ENCODE measurements at places on chromosomes 1 and 21. TPM values are rescaled to one million over a fixed set of nuclear protein-coding genes. Genes with fewer than 3 reads are reported as not detected.

- DNase-seq: no peak
Observed at GRCh38 chr1:183937611-183938010, 99.9 kb downstream of the COLGALT2 start.

GRCh38 chr1:59718989-59719360 lies 95.8 kb upstream of the HOOK1 start:
- DNase-seq: no peak

DNA sequence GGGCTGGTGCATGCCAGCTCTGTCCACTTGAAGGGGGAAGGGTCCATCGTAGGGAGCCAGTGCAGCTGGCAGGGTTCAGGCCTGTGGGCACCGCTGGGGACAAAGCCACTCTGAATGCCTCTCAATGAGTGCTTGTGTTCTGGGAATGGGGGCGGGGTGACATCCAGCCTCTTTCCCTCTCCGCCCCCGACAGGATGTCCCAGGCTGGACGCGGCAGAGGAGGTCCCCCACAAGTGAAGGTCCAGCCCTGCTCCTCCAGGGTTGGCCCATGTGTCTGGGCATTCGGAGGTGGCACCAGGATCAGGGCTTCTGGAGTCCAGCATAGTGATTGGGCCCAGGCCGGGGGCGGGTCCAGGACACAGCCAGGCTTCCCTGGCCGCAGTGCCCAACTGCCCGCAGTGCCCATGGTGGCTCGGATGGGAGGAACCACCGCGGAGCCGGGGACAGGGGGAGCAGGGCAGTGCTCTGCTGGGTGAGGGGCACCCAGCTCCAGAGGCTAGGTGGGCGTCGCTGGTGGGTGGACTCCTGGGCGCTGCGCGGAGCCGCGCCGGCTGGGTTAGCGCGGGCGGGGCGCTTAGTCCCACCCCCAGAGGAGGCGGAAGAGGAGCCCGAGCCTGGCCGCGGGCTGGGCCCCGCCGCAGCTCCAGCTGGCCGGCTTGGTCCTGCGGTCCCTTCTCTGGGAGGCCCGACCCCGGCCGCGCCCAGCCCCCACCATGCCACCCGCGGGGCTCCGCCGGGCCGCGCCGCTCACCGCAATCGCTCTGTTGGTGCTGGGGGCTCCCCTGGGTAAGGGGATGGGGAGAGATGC lies at the start of gene SHISA4:
SHISA4 (plus strand) TSS at position 617 of the 808 bp plus-strand sequence; CDS start at position 714, 97 bp downstream.
- peak; percentile 96 for DNase-seq

The SMIM12 gene
- total RNA-seq: 23.2 TPM

The SYT6 gene
- total RNA-seq: not detected

GRCh38 chr1:47972864-47973432 lies 24.2 kb downstream of the TRABD2B start:
- DNase-seq: peak; percentile 19

GRCh38 chr1:199042193-199042592 lies 403.4 kb downstream of the PTPRC start:
- no peak for DNase-seq

The KIF21B gene
- 10.2 TPM for total RNA-seq

DNA sequence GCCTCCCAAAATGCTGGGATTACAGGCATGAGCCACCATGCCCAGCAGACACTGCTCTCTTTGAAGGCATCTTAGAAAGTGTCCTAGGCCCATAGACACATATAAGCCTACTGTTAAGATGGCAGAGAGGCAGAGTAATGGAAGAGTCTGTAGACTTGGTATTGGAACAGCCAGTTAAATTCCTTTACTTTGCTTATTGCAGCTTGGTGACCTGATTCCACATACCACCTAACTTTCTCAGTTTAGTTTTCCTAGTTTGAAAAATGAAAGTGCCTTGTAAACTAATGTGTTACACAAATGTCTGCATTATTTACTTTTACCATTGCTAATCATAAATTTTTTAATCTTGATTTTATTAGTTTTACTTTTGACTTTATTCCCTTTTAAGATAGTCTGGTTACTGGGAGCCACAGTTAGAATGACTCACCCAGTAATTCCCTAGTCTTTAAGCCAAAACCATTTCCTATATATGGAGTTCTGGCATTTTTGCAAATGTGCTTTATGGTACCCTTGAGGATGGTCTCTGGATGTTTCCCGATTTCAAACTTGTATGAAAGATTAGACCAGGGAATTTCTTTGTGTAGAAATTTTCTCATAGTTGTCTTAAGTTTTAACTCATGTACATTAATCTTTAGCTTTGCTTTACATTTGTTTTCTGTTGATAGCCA lies 6.4 kb downstream of the SMAP2 start:
- no peak for DNase-seq

DNA sequence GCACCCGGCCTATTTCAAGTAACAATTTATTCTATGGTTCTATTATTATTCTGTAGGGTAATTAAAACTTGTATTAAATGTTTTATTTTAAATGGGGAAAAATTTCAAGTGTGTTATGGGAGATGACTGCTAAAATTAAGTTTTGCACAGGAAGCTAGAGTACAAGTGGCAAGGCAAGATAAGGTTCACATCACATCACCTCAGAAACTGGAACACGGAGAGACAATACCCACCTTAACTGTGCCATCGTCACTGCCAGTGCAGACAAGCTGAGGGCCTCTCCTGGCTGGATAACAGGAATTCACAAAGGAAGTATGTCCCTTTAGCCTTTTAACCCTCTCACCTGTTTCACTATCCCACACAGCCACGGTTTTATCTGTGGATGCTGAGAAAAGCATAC lies 7.6 kb downstream of the SNRNP40 start:
- DNase-seq: no peak

DNA sequence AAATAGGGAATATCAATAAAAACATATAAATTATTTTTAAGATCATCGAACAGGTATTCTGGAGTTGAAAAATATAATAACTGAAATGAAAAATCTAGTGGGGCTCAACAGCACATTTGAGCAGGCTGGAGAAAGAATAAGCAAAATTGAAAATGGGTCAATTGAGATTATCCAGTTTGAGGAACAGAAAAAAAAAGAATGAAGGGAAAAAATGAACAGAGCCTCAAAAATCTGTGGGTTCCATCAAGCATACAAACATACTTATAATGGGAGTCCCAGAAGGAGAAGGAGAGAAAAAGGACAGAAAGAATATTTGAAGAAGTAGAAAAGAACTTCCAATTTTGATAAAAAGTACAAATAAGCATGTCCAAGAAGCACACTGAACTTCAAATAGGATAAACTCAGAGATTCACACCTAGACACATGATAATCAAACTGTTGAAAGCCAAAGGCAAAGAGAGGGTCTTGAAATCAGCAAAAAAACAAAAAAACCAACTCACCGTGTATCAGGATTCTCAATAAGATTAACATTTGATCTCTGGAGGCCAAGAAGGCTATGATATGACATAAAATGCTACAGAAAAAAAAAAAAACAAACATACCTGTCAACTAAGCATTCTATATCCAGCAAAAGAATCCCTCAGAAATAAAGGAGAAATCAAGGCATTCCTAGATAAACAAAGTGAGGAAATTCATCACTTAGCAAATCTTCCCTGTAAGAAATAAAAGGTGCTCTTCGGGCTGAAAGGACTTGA lies 5.4 kb upstream of the COQ8A start:
- no peak for DNase-seq

The FAM131C gene
- 0.21 TPM for total RNA-seq

DNA sequence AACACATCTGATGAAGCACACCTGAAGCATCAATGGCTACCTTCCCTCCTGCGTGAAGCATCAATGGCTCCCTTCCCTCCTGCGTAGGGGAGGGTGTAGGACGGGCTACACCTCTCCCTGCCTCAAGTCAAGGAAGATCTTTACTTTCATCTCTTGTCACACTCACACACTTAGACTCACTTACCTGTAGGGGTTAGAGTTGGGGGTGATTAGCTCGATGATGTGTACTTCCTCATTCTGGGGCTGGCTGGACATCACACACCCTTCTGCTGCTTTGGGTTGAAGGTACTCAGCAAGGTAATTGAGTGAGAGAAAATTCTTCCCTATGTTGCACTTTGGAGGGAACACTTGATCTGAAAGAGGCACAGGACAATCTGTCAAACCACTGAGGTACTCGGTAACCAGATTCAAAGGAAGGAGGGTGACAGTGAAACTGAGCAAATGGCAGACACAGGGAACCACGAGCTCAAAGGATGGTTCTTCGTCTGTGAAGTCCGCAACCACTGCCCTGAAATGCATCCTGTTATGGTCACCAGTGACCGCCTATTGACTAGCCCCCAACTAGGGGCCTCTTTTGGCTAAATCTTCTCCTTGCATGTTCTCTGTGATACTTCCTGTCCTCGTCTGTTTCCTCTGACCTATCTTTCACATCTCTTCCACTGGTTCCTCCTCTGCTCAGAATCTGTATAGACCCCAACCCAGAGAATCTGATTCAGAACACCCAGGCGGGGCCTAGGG lies 156.2 kb downstream of the TGFBR3 start:
- no peak for DNase-seq

GRCh38 chr1:3481836-3482375 lies 27.4 kb downstream of the ARHGEF16 start:
- no peak for DNase-seq

DNA sequence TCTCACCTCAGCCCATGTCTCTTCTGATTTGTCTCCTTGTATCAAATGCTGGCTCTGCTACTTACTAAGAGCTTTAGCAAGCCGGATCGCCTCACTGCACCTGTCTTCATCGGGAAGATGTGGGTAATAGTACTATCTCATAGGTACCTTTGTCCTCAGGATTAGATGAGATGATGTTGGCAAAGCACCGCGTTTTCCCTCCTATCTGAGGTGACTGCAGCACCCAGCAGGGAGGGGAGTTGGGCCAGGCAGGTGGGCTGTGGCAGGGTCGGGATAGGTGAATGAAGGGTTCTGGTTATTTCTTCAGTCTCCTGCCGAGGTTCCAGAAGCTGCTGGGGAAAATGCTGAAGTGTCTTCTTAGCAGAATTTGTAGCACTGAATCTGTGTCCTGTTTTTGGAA lies 5.2 kb downstream of the OPRD1 start:
- no peak for DNase-seq

- DNase-seq: no peak
Observed at GRCh38 chr1:185741551-185741950, 7.4 kb downstream of the HMCN1 start.

DNA sequence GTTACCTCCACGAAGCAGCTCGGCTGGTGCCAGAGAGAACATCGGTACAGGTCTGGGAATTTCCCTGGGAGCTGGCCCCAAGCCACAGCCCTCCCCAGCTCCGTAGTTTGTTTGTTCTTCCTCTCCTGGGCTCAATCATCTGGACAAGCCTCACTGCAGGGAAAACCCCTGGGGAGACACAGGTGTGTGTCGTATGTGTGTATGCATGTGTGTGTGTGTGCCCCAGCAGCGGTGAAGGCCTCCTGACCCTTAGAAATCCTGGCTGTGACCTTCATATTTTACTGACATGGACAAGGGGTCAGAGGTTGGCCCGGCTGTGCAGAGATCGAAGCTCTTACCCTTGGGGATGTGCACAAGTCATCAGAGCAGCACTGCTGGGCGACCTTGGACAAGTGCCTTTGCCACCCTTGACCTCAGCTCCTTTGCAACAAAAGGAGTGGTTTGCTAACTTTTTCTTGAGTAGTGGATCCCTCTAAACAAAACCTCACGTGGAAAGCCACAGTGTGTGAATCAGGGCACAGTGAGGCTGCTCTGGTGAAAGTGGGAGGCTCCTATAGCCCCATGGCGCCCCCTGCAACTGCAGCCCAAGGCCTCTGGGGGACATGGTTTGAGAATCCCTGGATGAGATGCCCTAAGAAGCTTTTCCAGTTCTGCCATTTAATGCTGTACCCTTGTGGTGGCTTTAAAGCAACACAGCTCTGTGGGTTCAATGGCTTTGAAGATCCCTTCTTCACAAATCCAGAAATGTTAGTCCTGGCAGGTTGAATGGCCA lies 12.3 kb upstream of the IL22RA1 start:
- DNase-seq: no peak

The SLAMF7 gene
- total RNA-seq: not detected

DNA sequence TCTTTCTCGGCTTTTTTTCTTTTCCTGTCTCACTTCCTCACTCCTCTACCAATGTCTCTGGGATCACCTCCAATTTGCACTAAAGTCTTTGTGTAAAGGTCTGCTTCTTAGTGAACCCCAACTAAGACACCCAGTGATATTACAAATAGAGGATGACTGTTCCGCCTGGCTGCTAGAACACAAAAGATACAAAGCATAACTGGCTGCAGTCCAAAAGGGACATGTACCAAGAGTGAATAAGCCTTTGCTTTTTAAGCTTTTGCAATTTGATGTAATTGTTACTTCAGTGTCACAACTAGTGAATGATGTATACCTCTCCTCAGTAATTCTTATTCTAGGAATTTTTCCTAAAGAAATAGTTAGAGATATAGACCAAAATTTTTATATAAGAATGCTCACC lies 82.8 kb upstream of the BEND5 start:
- DNase-seq: no peak

The SLAMF1 gene
- total RNA-seq: not detected

DNA sequence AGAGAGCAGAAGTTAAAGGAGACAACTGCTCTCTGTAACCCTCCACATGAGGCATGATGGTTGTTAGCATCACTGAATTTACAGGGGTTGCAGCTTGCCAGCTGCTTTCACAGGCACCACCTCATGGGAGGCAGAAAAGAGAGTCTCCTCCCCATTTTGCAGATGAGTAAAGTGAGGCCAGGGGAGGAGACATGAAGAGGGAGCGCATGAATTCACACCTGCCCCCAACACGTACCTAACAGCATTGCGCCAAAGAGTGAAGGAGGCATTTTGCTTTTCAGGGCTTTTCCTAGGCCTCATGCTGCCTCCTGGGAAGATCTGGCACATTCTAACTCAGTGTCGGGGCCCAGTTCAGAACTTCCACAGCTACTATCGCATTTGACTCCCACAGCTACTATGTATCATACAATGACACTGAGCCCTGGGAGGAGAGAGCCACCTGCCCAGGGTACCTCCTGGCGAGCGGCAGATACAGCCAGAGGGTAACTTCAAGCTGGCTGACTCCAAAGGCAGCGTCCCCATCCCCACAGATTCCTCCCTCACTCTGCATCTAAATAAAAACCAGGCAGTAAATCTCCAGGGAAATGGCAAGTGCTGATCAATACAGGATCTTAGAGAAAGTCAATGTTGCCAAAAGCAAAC lies 34.0 kb downstream of the GLIS1 start:
- no peak for DNase-seq

The PLCH2 gene
- total RNA-seq: not detected
